ENCODE measurements at places on chromosomes 5 and 9.

DNA sequence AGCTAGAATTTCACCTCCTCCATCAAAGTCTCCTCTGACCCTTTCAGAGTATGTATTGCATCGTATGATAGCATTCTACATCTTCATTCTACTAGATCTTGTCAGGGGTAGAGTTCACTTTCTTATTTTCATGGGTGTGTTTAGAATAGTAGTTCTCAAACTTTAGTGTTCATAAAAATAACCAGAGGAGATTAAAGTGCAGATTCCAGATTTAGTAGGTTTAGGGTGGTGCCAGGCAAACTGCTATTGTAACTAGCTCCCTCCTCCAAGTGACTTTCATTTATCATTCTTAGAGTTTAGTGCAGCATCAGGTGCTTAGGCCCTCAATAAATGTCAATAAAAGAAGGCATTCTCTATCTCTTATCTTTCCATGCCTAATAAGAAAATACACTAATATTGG, 7.2 kb upstream of the FYB1 start:
- DNase-seq: no peak

GRCh38 chr9:114998326-114998725, 67.9 kb upstream of the TNFSF8 start:
- DNase-seq: no peak

- DNase-seq: no peak
These were observed 406.7 kb upstream of the IRX4 start for GRCh38 chr5:2289380-2289779.

DNA sequence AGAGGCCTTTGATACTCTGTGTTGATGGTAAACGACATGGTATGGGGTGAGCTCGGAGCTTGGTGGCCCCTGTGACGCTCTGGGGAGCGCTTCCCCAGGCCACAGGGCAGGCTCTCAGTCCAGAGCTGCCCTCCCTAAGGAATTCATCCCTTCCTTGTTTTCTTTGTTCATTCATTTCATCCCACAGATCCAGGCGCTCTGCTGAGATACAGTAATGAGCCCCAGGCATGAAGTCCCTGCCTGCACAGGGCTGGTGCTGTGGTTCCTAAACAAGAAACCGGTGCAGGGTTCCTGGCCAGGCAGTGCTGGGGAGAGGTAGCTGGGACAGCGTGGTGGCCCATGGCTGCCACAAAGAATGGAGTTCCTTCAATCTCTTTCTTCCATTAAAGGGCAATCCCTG, 14.4 kb downstream of the NEK6 start:
- no peak for DNase-seq

DNA sequence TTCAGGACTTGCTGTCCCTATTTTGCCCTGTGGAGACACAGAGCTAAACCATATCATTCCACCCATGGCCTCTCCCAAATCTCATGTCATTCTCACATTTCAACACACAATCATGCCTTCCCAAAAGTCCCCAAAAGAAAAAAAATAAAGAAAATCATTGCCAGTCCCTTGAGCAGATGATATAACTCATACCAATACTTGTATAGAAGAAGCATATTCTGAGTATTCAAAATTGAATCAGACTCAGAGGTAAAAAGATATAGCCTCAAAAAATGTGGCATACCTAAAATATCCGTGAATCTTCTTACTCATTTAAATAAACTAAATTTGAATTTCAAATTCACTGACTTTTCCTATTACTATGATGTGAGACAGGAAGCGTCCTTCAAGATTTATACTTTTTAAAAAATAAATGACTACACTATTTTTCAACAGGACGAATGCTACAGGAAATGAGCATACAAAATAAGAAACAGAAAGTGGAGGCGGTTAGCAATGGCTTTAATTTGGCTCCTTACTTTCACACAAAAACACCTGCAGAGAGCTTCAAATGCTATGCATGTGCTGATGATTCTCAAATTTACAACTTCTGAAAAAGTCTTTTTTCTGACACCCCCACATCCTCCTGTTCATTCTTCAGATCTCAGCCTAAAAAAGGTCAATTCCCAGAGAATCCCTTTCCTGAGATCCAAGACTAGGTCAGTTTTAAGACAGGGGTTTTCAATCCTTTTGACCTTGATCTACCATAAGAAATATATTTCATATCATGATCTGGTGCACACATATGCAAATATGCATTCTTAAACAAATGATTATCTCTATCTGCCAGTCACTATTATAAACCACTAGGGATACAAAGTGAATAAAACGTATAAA, 39.6 kb upstream of the DMXL1 start:
- no peak for DNase-seq

DNA sequence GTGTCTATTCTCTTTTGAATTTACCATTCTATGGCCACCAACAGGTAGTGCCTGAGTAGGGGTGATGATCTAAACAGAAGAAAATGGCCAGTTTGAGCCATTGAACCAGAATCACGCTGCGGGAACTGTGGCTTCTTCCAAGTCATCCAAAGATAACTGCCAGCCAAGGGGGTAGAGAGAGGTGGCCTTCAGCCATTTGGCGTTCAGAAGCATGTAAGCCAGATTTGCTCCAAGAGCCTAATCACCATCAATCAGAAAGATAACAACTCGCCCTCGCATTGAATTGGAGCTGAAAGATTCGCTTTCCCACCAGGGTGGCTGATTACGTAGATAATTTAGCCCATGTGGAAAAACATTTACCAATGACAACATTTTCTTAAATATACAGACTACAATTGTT, 1302.7 kb upstream of the DMAC1 start:
- no peak for DNase-seq

DNA sequence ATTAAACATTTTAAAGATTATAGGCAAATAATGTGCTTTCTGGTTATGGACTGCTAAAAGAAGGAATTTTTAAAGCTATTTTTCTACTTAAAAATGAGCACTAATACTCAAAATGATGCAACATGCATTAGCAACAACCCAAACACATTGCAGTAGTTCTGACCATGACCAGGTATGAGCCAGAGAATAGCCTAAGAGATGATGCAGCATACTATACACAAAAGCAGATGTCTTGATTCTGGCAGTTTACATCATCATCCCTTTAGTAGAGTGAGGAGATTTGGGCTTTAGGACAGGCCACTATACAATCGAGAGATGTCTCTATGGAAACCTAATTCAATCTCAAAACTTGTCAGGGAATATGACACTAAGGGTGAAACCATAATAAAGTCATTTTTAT, 307.1 kb downstream of the PRR16 start:
- DNase-seq: peak; percentile 41

DNA sequence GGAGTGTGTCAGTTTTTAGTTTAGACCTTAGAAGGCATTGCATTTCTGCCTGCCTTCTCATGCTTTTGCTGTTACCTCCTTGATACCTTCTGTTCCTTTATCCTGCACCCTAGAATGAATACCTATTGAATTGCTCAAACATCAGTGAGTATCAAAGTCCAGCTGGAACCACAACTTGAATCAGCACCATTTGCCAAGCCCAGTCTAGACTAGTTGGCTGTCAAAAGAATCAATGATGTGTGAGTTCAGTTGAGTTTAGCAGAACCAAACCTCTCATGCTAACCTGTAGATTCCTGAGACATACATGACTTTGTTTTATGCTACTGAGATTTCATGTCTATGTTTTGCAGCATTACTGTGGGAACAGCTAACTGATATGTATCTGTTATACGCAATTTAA, 116.6 kb downstream of the FAM170A start:
- DNase-seq: no peak

- no peak for DNase-seq
These were observed 109.2 kb upstream of the SHB start for GRCh38 chr9:38178237-38178636.

DNA sequence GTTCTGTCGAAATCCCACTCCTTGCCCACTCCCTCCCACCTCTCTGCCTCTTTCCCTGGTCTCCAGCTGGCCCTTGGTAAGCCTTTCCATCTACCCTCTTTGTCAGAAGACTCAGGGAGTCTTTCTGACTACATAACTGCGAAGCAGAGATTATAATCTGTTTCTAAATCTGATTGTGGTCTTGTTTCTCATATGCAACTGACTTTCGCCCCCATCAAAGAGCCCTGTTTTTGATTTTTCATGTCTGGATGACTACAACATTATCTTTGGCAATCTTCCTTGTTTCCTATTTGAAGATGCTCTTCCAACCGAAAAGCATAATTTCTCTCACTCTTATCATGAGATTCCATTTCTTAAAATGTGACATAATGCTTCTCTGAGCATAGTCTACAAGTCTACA, 218.2 kb upstream of the ADAMTSL1 start:
- peak; percentile 53 for DNase-seq

GRCh38 chr5:121969660-121970295, 8.0 kb downstream of the SRFBP1 start:
- peak; percentile 39 for DNase-seq

DNA sequence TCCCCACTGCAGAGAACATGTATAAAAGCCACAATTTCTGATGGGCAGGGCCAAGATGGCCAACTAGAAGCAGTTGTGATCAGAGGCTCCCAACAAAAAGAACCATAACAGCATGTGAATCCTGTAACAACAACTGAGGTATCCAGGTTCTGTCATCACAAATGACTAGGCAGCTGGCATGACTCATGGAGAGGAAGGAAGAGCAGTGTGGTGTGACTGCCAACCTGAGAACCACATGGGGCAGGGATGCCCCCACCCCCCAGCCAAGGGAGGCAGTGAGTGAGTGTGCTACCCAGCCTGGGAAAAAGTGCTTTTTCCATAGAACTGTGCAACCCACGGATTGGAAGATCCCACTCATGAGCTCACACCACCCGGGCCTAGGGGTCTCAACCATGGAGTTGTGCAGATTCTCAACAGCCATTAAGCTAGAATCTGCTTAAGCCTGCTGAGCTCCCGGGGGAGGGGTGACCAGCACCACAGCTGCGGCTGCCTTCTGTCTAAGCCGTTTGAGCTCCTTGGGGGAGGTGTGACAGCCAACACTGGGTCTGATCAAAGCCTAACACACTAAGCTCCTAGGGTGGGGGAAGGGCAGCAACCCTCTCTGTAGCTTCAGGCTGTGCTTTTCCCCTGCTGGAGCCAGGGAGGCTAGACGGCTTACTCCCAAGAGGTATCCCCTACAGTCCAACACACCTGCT, 80.1 kb upstream of the DMAC1 start:
- no peak for DNase-seq

DNA sequence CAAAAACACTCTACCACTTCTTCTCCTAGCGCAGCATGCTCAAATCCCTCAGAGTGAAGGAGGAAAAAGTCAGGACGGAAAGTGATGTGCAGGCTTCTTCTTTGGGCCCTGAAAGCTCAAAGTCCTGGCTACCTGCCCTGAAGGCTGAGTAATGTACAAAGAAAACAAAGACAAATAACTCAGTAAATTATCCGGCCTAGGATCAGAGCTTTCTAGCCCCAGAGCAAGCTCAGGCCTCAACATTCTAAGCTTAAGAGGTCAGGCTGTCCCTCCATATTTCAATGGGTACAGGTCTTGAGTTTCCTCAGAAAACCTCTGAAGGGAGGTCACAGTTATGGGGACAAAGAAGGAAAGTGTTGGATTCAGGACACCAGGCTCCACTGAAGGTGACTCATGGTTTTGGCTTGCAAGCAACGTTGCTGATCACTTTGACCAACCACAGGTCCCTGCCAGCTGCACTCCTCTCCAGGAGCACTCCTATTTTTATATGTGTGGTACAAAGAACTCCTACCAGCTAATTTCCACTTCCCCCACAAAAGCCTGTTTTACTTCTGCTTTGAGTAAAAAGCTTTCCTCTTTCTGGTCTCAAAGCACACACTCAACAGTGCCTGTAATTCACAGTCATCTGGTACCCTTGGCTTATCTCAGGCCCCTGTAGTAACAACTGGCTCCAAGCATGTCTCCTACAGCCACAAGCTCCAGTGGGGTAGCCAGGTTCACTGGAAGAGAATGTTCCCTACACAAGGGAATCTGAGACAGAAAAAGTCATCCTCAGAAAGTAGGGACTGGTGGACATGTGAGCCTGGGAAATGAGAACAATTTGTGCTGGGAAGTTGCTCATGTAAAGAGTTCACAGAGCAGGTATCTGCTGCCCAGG, 115.7 kb downstream of the UGCG start:
- peak; percentile 95 for DNase-seq
